ENCODE measurements at places on chromosomes 4 and X.

- no peak for DNase-seq
These were observed 317 bp downstream of the CMC4 start for GRCh38 chrX:155070663-155070974.

DNA sequence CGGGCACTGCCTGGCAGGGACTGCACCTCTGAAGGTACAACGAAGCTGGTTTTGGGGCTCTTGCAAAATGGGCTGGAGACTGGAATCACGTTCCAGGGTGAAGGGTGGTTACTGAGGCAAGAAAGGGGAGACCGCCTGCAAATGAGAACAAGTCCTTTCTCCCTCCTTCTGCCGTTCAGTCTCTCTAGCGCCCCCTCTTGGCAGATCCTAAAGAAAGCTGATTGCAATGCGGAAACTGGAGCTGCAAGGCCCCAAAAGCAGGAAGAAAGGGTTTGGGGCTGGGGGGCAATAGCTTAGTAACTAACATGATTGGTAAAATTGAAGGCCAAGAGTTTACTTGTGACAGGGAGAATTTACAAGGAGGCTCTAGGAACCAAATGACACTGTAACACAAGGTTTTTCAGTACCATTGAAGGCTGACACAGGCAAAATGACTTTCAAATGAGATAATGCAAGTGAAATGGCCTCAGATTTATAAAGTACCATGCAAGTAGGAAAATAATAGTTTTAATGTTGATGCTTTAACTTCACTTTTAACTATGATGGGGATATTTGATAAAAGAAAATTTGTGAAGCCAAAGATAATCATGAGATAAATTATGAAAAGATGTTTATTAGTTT, 222.7 kb upstream of the HAND2 start:
- DNase-seq: peak; percentile 34

GRCh38 chrX:101656817-101657216, 2.8 kb downstream of the ARMCX2 start:
- DNase-seq: no peak

- no peak for DNase-seq
These were observed 130.1 kb downstream of the PDE5A start for GRCh38 chr4:119498527-119498926.

DNA sequence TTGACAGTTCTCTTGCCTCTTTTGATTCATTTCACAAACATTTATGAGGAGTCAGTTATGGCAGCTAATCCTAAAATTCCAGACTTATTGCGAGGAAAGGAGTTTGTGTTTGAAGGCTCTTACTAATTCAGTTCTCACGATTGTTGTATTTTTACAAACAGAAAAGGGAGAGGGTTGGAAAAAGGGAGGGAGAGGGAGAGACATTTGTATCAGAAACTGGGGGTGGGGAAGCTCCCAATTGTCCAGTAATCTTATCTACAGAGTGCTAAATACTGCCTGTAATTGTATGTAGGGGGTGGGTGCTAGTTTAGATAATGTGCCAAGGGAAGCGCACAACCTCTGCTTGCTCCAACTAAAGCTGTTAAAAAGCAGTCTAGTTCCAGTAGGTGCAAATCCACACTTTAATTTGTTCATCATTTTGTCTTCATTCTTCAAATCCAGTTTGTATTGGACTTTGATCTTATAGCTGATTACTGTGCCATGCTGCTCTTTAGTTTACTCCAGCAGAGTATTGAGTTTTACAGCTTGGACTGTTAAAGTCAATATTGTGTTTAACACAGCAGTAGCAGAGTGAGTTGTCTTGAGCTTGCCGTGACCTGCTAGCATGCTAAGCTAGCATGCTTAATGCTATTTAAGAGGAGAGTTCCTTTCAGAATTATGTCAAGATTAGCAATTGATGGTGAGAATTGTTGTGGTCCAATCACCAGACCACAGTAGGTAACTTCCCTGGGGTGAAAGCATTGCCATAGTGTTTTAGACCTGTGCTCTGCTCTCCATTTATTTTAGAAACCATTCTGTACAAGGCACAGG, 13.9 kb downstream of the FNIP2 start:
- no peak for DNase-seq

- no peak for DNase-seq
These were observed 50.4 kb upstream of the PAGE5 start for GRCh38 chrX:55169782-55170181.

- DNase-seq: no peak
These were observed 1.3 kb upstream of the EOLA2 start for GRCh38 chrX:149939655-149939904.

DNA sequence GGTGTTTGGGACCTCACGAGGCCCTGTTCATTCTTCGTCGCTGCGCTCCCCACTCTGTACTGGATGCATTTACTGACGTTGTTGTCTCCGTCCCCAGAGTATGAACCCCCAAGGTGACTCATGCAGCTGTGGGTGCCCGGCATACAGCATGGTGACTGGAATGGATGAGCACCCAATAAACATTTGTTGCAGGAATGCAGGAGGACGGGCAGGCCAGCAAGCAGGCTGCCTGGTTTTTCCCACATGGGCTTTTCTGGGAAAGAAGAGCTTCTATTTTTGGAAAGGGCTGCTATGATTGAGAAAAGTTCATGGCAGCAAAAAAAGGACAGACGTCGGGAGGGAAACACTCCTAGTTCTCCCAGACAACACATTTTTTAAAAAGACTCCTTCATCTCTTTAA, 893 bp upstream of the SOD3 start:
- DNase-seq: no peak

- DNase-seq: no peak
These were observed 34.6 kb downstream of the KLHL15 start for GRCh38 chrX:23992431-23992830.

GRCh38 chr4:172826346-172826745, 342.3 kb upstream of the GALNT7 start:
- DNase-seq: no peak

- no peak for DNase-seq
These were observed 208.9 kb upstream of the SLIT2 start for GRCh38 chr4:20042769-20043168.

DNA sequence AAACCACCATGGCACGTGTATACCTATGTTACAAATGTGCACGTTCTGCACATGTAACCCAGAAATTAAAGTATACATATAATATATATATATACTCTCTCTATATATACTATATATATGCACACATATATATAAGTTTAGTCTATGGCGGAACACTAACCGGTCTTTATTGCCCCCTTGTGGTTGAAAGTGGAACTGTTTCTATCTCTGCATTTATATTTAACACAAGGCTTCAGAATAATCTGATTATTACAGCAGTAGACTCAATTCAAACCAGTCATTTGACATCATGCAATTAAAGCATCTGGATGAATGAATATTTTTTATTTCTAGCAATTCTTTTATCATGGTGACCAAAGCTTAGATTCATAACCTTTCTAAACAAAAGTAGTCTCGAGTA, 14.6 kb downstream of the RAB9B start:
- no peak for DNase-seq

DNA sequence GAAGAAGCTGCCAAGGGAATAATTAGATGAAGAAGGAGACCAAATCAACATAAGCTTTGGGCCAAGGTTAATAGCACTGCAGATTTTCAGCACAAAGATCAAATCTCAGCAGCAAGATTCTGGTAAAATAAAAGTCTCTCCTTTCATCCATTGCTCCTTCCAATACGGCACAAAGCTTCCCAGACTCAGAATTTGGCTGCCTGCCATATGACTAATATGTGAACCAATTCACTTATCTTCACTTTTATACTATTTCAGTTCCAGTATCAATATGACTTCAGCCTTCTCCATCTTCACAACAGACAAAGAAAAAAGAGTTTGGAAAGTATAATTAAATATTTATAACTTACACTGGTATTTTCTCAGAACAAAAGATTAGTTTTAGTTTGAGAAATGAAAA, 978.3 kb upstream of the GRID2 start:
- DNase-seq: no peak

- peak; percentile 62 for DNase-seq
These were observed 1.2 kb downstream of the CPEB2 start for GRCh38 chr4:15003401-15003890.

GRCh38 chrX:154805696-154806091, 409 bp upstream of the MPP1 start:
- DNase-seq: no peak

DNA sequence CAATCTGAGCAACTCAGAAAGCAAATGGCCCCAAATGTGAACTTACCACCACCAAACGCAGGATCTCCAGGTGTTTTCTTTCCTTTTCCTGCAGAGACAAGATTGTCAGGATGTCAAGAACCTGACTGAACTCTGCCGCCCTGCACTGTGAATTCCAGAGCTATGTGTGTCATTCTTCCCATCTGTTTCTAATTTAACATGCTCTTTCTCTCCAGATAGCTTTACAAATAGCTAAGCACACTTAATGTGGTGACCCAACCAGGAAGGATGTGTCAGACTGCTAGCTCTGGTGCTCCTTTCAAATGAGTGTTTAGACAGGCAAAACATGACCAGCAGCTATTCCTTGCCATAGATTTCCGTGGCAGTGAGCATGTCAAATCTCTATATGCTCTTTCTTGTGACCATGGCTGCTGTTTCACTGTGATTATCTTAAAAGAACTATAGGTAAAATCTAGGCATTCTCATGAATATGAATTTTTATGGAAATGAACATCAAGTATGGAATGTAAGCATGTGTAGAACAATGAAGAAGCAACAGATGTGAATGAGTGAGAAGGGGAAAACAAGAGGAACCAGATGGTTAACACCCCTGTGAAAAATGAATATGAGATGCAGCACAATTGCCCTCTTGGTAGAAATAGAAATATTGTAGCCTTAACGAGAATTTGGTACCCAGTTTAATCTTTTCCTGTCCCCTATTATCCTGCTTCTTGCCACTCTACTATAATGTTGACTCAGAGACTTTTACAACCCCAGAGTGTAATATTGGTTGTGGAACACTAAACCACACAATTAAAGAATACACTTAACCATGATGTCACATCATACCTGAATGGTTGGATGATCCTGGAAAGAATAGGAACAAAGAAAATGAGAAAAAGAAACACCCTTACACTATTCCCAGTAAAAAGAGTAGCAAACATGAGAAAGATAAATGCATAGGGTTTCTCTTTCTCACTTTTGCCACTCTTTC, 247.8 kb upstream of the DKK2 start:
- DNase-seq: no peak

DNA sequence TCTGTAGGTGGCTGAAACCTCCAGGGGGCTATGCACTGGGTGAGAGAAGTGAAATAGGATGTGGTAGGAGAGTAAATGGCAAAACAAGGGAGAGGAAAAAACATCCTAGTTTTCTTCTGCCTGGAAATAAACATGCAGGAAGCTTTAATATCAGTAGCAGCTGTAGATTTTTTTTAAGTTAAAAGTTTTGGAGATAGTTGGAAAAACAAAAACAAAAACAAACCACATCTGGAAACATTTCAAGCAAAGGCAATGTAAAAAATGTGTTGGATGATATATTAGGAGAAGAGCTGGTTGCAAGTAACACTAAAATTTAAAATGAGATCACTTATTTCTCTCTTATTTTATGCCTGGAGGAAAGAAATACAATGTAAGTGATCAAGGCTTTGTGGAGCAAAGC, 388.0 kb downstream of the SPRY1 start:
- DNase-seq: no peak

DNA sequence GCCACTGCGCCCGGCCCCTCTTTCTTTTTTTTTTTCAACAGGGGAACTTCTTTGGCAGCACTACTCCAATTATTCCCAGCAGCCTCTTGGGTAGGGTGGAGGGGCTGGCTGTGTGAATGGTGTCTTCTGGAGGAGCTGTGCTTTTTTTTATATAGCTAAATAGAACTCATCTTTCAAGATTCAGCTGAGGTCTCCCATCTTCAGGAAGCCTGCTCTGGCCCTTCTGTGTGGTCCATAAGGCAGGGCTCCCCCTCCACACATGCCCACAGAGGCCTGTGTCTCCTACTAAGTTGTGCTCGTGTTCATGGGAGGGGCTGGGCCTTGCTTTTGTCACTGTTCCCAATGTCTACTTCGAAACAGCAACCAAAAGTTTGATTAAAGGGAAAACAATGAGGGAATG, 116.8 kb downstream of the AFAP1 start:
- DNase-seq: no peak

DNA sequence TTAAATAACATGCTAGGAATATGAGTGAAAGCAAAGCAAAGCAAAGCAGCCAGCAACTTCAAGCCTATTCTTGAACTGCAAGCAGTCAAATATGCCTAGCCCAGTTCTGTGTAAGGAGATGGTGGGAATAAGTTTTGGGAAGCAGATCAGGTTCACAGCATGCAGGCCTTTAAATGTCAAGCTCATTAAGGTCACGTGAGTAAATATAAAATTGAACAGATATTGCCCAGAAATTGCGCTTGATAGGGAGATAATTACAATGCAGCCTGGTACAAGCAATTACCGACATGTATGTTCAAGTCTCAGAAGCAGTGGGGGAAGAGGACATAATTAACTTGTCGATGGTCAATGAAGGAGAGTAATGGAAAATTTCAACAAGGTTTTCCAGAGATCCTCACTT, 6.0 kb downstream of the GNPDA2 start:
- no peak for DNase-seq

Measured in activated CD4-positive, alpha-beta T cell treated with anti-CD3 and anti-CD28 coated beads, Interleukin-2, amount 50 U/mL, for 48 hours (primary cell).